ENCODE measurements at places on chromosomes 7 and 10.

GRCh38 chr10:77586719-77587415 is 50.7 kb downstream of the KCNMA1 start:
- no peak overlapping the region for H3K4me3 ChIP-seq
- H3K27me3 ChIP-seq = no peaks in the 10 kb centered on the region

- no peaks in the 10 kb centered on the region for H3K36me3 ChIP-seq
- H3K4me3 ChIP-seq = no peak within 1 kb of the TSS
- no peak for DNase-seq
- peaks cover 3% of the 10 kb centered on the region for H3K27me3 ChIP-seq
- H3K27ac ChIP-seq = no peak within 1 kb of the TSS
Measured at GRCh38 chr7:123844712-123845219, at the start of gene HYAL4. HYAL4 (plus strand) TSS chr7:123845169; CDS start chr7:123868274, 23,105 bp downstream.

- H3K4me1 ChIP-seq = no peaks in the 10 kb centered on the region
- H3K4me3 ChIP-seq = no peak overlapping the region
- no peak for DNase-seq
- no peak overlapping the region for H3K27ac ChIP-seq
- no peaks in the 10 kb centered on the region for H3K36me3 ChIP-seq
Measured at GRCh38 chr7:2488272-2488645, 12.1 kb upstream of the GRIFIN start.

DNA sequence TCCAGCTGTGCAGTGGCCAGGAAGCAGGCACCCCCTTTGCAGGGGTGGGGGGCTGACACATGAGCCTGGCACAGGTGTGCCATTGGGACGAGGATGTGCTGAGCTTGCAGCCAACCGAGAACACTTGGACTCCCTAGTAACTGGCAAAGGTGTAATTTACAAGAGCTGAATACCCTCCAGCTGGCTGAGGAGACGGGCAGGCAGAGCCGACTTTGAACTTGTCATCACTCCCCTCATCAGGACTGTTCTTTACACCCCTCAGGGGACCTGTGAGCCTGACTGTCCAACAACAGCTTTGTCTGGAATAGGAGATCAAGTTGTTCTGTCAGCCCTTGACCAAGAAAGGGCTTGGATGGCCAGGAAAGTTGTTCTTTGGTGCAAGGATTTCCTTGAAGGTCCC is 61.2 kb downstream of the CDH23 start:
- no peak for DNase-seq
- no peak overlapping the region for H3K4me3 ChIP-seq
- H3K36me3 ChIP-seq = no peaks in the 10 kb centered on the region

- no peaks in the 10 kb centered on the region for H3K27me3 ChIP-seq
- H3K27ac ChIP-seq = no peak overlapping the region
- H3K4me1 ChIP-seq = no peaks in the 10 kb centered on the region
- H3K4me3 ChIP-seq = no peak overlapping the region
Measured at GRCh38 chr10:115164220-115164619, 71.1 kb downstream of the ATRNL1 start.

GRCh38 chr10:58157076-58157766 is 110.5 kb downstream of the IPMK start:
- H3K36me3 ChIP-seq = no peaks in the 10 kb centered on the region
- H3K27ac ChIP-seq = no peak overlapping the region
- H3K27me3 ChIP-seq = peaks cover 17% of the 10 kb centered on the region
- no peaks in the 10 kb centered on the region for H3K4me1 ChIP-seq
- no peak overlapping the region for H3K4me3 ChIP-seq

GRCh38 chr10:28367929-28368484 is 65.1 kb upstream of the MPP7 start:
- H3K4me3 ChIP-seq = peak overlapping the region; percentile 62
- peaks cover 4% of the 10 kb centered on the region for H3K27me3 ChIP-seq
- H3K27ac ChIP-seq = peak overlapping the region; percentile 97
- peaks cover 60% of the 10 kb centered on the region for H3K4me1 ChIP-seq

GRCh38 chr10:131789516-131789915 is 111.3 kb upstream of the PPP2R2D start:
- no peak for DNase-seq
- H3K4me3 ChIP-seq = no peak overlapping the region
- H3K27ac ChIP-seq = no peak overlapping the region
- no peaks in the 10 kb centered on the region for H3K4me1 ChIP-seq
- H3K36me3 ChIP-seq = no peaks in the 10 kb centered on the region

- no peak overlapping the region for H3K4me3 ChIP-seq
- peaks cover 3% of the 10 kb centered on the region for H3K4me1 ChIP-seq
- DNase-seq = no peak
- H3K27ac ChIP-seq = no peak overlapping the region
- peaks cover 10% of the 10 kb centered on the region for H3K27me3 ChIP-seq
- H3K36me3 ChIP-seq = no peaks in the 10 kb centered on the region
Measured at GRCh38 chr7:138151731-138152577, 75.7 kb downstream of the AKR1D1 start.

DNA sequence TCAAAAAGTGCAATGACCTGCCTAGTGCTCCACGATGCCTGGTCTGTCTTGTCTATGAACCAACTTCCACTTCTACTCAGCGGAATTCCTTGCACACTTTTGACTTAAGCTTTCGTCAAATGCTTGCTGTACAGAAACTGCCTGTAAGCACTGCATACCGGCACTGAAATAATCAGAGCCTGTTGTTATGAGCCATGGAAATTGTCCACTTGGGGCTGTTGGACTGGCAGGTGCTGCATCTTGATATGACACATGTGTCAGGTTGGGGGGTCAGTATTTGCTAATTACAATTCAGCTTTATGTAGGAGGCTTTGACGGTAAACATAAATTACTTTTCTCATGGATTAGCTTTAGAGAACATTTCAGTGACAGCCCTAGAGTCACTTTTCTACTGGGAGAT is 32.0 kb upstream of the KLF6 start:
- H3K27me3 ChIP-seq = peaks cover 2% of the 10 kb centered on the region
- H3K4me3 ChIP-seq = no peak overlapping the region
- no peak overlapping the region for H3K27ac ChIP-seq
- H3K4me1 ChIP-seq = peaks cover 38% of the 10 kb centered on the region

DNA sequence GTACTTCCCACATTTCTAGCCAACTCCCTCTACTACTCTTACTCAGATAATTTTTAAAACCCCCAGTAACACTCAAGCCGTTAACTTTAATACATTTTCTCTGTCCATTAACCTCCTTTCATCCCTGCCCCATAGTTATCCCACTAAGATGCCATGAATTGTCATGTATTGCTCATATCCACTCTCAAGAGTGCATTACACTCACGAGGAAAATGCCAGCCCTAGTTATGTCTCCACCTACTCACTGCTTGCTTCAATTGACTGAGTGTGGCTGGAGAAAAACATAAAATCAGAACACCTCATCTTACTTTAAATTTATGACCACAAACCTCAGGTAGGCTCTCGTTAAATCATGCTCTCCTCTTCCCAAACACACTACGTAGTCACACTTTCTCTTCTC is 324.1 kb upstream of the NPSR1 start:
- H3K4me1 ChIP-seq = no peaks in the 10 kb centered on the region
- no peak for DNase-seq
- no peak overlapping the region for H3K4me3 ChIP-seq
- no peak overlapping the region for H3K27ac ChIP-seq
- no peaks in the 10 kb centered on the region for H3K36me3 ChIP-seq
- no peaks in the 10 kb centered on the region for H3K27me3 ChIP-seq

- DNase-seq = no peak
- no peaks in the 10 kb centered on the region for H3K36me3 ChIP-seq
- H3K27me3 ChIP-seq = no peaks in the 10 kb centered on the region
- H3K4me1 ChIP-seq = no peaks in the 10 kb centered on the region
Measured at GRCh38 chr10:52020702-52021101, 293.4 kb upstream of the DKK1 start.

DNA sequence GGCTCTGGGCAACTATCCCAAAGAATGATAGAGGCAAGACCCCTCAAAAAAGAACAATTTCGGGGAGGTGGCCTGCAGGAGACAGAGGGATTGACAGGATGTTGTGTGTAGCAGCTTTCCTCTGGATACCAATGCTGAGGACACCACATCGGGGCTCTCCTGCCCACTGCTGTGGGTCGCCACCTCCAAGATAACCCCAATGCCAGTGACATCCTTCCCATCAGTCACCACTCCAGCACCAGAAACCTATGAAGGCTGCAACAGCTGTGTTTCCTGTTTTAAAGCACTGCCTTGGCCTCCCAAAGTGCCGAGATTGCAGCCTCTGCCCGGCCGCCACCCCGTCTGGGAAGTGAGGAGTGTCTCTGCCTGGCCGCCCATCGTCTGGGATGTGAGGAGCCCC is 17.6 kb downstream of the ARHGAP19 start:
- peaks cover 4% of the 10 kb centered on the region for H3K36me3 ChIP-seq
- DNase-seq = no peak
- H3K4me3 ChIP-seq = no peak overlapping the region
- no peaks in the 10 kb centered on the region for H3K27me3 ChIP-seq

- no peak overlapping the region for H3K27ac ChIP-seq
- no peaks in the 10 kb centered on the region for H3K36me3 ChIP-seq
- no peaks in the 10 kb centered on the region for H3K4me1 ChIP-seq
- no peak for DNase-seq
- H3K4me3 ChIP-seq = no peak overlapping the region
Measured at GRCh38 chr7:26594553-26594952, 269.8 kb downstream of the SKAP2 start.

- no peaks in the 10 kb centered on the region for H3K36me3 ChIP-seq
- no peaks in the 10 kb centered on the region for H3K4me1 ChIP-seq
- no peaks in the 10 kb centered on the region for H3K27me3 ChIP-seq
- DNase-seq = no peak
Measured at GRCh38 chr10:34489411-34489810, 325.7 kb downstream of the PARD3 start.

DNA sequence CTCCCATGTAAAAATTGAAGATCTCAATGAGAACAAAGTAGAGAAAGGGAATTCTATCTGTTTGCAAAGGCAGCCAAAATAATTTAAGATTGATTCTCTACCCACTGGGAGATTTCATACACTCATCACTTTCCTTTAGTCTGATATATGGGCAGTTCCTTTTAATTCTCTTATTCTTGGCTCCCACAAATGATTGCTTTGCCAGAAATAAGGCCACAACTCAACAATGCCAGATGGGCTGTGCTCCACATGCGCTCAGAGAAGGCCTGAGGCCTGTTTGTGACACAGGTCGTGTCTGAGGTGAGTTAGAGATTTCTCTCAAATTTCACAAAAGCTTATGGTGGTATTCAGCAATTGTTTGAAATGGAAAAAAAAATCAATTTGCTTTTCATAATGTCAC is 501.9 kb upstream of the SEMA3D start:
- no peaks in the 10 kb centered on the region for H3K36me3 ChIP-seq
- H3K27ac ChIP-seq = no peak overlapping the region
- H3K4me1 ChIP-seq = no peaks in the 10 kb centered on the region
- DNase-seq = no peak
- H3K27me3 ChIP-seq = no peaks in the 10 kb centered on the region

DNA sequence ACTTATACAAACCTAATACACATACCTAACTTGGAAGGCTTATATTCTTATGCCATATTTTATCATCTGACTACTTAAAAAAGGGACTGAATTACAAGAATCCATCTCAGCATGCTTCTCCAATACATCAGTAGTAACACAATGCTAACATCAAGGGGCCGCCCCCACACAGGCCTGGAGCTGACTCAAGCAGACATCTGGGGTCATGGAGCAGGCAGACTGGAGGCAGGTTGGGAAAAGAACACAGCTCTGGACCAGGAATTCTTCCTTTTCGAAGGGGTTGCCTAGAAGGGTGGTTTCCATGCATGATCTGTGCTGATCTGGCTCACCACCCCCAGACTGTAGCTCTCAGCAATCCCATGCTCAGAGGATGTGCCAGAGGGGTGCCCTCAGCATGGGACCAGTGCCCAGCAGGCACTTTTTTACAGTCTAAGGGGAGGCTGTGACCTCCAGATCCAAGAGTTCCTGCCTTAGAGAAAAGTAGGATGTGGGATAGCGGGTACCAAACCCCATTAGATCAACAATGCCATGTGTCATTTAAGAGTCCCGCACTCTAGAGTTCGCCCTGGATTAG is 26.1 kb upstream of the DUSP5 start:
- peaks cover 1% of the 10 kb centered on the region for H3K36me3 ChIP-seq
- H3K4me1 ChIP-seq = no peaks in the 10 kb centered on the region
- no peak overlapping the region for H3K4me3 ChIP-seq
- DNase-seq = no peak
- H3K27me3 ChIP-seq = peaks cover 18% of the 10 kb centered on the region

DNA sequence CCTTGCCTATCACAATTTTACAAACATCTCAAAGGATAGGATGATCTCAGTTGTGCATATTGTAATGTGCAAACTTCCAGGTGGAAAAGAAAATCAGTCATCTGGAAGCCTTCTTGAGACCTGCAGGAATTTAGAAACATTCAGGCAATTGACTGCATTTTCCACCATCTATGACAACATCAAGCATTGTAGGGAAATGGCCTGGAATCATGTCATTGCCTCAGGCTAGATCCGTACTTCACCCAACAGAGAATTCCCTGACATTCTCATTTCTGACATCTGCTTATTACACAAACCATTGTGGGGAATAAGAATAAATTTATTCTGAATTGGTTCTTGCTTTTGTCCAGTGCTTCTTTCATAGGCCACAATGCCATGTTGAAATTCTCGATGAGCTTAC is 124.9 kb upstream of the NPVF start:
- no peak overlapping the region for H3K4me3 ChIP-seq
- no peaks in the 10 kb centered on the region for H3K27me3 ChIP-seq
- DNase-seq = no peak
- no peaks in the 10 kb centered on the region for H3K36me3 ChIP-seq

DNA sequence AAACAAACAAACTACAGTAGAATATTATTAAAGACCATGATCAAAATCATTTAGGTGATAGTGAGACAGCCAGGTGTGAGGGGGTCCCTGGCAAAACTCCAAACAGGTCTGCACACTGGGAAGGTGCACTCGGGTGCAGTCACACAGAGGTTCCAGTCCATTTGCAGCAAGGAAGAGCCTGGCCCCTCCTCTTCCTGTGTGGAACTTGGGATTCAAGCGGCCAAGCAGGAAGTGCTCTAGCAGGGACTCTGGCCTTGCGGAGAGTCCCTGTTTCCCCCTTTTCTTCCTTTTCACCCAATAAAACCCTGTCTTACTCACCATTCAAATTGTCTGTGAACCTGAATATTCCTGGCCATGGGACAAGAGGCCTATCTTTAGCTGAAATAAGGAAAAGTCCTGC is 181.8 kb downstream of the LRRTM3 start:
- H3K27ac ChIP-seq = no peak overlapping the region
- no peaks in the 10 kb centered on the region for H3K36me3 ChIP-seq
- no peak for DNase-seq
- no peak overlapping the region for H3K4me3 ChIP-seq
- no peaks in the 10 kb centered on the region for H3K27me3 ChIP-seq
- H3K4me1 ChIP-seq = no peaks in the 10 kb centered on the region

- no peak overlapping the region for H3K4me3 ChIP-seq
- no peak for DNase-seq
- H3K27me3 ChIP-seq = peaks cover 3% of the 10 kb centered on the region
- H3K4me1 ChIP-seq = peaks cover 68% of the 10 kb centered on the region
Measured at GRCh38 chr10:110746969-110747608, 103.0 kb downstream of the RBM20 start.

GRCh38 chr7:135368416-135369186 is 135.0 kb downstream of the STRA8 start:
- H3K27ac ChIP-seq = no peak overlapping the region
- H3K27me3 ChIP-seq = no peaks in the 10 kb centered on the region
- no peaks in the 10 kb centered on the region for H3K4me1 ChIP-seq
- H3K36me3 ChIP-seq = peaks cover 8% of the 10 kb centered on the region

GRCh38 chr10:121680879-121681655 is 82.8 kb upstream of the FGFR2 start:
- no peak for DNase-seq
- no peak overlapping the region for H3K4me3 ChIP-seq
- H3K27me3 ChIP-seq = no peaks in the 10 kb centered on the region
- H3K36me3 ChIP-seq = no peaks in the 10 kb centered on the region
- H3K27ac ChIP-seq = no peak overlapping the region

- peaks cover 23% of the 10 kb centered on the region for H3K27me3 ChIP-seq
- H3K4me1 ChIP-seq = no peaks in the 10 kb centered on the region
- no peak overlapping the region for H3K4me3 ChIP-seq
- no peaks in the 10 kb centered on the region for H3K36me3 ChIP-seq
- no peak for DNase-seq
Measured at GRCh38 chr10:71455035-71455434, 58.3 kb downstream of the CDH23 start.
